PC-9 (cell line): ENCODE measurements at places on chromosomes 1 and 21.

DNA sequence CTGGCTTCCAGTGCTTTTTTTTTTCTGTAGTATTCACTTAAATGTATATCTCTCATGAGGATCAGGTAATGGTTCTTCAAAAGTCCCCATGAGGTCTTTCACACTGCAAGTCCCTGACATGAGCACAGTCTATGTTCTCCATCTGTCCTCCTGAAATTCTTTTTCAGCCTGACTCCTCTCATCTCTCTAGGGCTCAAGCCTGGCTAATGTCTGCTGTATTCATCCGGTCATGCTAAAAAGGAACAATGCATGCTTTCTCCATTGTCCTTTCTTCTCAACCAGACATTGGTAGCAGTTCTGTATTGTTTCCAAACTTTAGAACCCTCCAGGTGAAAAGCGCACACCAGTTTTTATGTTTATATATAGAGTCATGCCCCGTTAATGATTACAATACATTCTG, 368.3 kb upstream of the OLFM3 start:
- no peak for DNase-seq

DNA sequence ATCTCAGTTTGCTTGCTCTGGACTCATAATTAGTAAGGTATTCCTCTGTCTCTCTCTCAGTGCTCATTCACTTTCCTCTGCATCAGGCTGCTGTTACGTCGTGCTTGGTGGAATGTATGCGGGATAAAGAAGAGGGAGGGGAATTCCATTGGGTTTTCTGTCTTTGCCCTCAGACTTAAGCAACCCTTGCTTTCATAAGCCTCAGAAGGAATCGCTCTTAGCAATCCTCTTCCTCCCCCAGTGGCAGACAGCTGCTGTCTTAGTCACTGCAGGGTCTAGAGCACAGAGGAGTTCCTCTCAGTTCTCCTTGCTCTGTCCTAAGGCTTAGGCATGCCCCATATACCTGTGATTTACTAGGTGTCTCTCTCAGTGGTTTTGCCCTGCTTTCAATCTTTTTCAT, 19.1 kb upstream of the NTMT2 start:
- DNase-seq = no peak

- DNase-seq = no peak
These were observed 1.5 kb downstream of the SIM2 start for GRCh38 chr21:36700295-36700970.

DNA sequence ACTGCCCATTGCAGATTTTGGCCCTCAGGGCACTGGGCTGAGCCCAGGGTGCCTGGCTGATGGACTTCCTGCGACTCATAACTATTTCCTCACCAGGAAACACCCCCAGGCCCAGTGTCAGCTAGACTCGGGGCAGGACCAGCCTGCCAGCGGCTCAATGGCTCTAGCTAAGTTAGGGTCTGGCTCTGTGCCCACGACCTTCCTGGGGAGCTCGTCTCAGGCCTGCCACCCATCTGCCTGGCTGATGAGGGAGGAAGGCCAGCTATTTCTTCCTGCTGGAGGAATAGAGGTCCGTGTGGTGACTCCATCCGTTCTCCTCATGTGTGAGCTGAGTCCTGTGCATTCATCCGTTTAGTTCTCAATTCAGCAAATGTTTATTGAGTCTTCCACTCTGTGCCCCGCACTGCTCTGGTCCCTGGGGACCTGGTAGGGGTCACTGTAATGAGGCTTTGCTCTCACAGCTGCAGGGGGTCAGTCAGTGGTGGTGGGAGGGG, 44.5 kb downstream of the KIRREL1 start:
- peak; percentile 73 for DNase-seq

GRCh38 chr1:230713915-230714764, at the start of gene AGT:
Gene AGT (minus strand): TSS chr1:230714122. CDS start chr1:230710823, 3,299 bp downstream.
- peak; percentile 50 for DNase-seq

DNA sequence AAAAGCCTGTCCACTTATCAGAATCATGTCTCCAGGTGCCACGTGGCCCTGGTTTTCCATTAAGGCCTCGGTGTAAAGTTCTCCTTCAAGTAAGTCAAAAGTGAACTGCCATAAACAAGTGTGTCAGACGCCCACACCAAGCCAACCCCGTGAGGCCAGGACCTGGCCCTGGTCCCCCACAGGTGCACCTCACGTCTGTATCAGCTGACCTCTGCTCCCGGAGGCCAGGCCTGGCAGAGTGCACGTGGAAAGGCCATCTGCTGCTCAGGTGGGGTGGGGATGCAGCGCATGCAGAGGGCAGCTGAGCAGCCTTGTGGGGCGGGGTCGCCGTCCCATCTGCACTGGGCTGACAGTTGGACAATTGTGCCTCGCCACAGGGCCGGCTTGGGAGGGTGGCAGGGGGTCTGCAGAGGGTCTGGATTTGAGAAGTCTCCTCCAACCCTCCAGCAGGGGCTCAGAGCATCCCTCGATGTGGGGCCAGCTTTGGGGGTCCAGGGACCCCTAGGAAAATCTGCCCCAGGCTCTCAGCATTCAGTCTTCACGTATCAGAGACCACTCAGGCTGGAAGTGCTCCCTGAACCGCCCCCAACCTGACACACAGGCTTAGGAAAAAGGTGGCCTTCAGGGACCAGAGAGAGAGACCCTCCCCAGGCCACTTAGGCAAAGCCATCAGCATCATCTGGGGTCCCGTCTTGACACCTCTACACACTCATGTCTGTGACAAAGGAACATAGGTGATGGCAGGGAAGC, 3.0 kb downstream of the SLC19A1 start:
- no peak for DNase-seq

- no peak for DNase-seq
These were observed 468.2 kb upstream of the VAMP3 start for GRCh38 chr1:7302873-7303272.

- DNase-seq = no peak
These were observed 35.1 kb upstream of the DISC1 start for GRCh38 chr1:231591466-231591865.

GRCh38 chr1:204471687-204472086, 22.9 kb downstream of the PIK3C2B start:
- no peak for DNase-seq

DNA sequence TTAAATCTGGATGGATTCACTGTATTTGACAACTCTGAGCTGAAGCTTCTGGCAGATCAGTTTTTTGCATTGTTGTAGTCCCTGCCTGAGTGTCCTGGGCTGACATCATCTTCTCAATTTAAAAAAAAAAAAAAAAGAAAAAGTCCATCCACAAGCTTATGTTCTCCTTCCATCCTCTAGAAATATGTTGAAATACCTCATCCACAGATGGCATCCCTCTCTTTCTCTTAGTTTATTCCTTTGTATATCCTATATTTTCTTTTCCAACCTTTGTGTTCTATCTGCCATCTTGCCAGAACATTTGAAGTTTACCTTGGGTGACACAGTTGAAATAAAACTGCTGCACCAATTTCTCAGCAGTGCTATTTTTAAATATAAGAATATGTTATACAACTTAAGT, 184.4 kb upstream of the PKN2 start:
- DNase-seq = no peak

GRCh38 chr1:169594391-169594790, 8.1 kb upstream of the F5 start:
- no peak for DNase-seq

- DNase-seq = no peak
These were observed 3.0 kb upstream of the C1orf159 start for GRCh38 chr1:1118876-1119220.

GRCh38 chr1:53442299-53442698, 16.9 kb upstream of the DMRTB1 start:
- DNase-seq = no peak

GRCh38 chr1:202967684-202968281, 726 bp upstream of the CYB5R1 start:
- DNase-seq = no peak

- peak; percentile 62 for DNase-seq
These were observed 775 bp upstream of the TMEM63A start for GRCh38 chr1:225882694-225883615.

- no peak for DNase-seq
These were observed 843 bp downstream of the DIP2A start for GRCh38 chr21:46459356-46460112.

- DNase-seq = no peak
These were observed 591.8 kb downstream of the ADGRL2 start for GRCh38 chr1:82392513-82392912.

GRCh38 chr1:36913484-36914060, 120.7 kb downstream of the GRIK3 start:
- DNase-seq = no peak

GRCh38 chr1:113861641-113862040, 9.9 kb downstream of the PTPN22 start:
- DNase-seq = no peak

- no peak for DNase-seq
These were observed 3.3 kb downstream of the GBP4 start for GRCh38 chr1:89195476-89195875.

GRCh38 chr1:156814571-156815260, 1.9 kb downstream of the SH2D2A start:
- no peak for DNase-seq

GRCh38 chr1:51946300-51946699, 44.2 kb downstream of the RAB3B start:
- DNase-seq = no peak

DNA sequence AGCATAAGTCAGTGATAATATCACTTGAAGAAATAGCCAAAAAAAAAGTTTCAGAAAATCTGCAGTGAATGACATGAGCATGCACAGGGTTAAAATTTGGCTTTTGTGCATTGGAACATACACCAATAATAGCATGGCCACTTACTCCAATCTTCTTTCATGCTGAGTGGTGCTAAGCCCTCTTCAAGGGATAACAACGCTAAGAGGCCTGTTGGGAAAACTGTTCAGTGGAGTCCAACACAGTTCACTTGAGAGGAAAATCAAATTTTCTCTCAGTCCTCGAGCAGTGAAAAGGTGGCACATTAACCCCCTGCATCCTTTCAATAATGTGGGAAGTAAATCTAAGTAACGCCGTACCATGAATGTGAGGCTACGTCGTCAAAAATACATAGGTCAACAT, 264.7 kb downstream of the SPATA17 start:
- no peak for DNase-seq

- DNase-seq = no peak
These were observed 24.2 kb upstream of the FHAD1 start for GRCh38 chr1:15222653-15223303.

GRCh38 chr1:113322439-113322838, 67.9 kb upstream of the MAGI3 start:
- DNase-seq = no peak

GRCh38 chr1:33610391-33610790, 137.9 kb downstream of the ZSCAN20 start:
- no peak for DNase-seq

GRCh38 chr1:3479511-3480368, 25.3 kb downstream of the ARHGEF16 start:
- DNase-seq = no peak

DNA sequence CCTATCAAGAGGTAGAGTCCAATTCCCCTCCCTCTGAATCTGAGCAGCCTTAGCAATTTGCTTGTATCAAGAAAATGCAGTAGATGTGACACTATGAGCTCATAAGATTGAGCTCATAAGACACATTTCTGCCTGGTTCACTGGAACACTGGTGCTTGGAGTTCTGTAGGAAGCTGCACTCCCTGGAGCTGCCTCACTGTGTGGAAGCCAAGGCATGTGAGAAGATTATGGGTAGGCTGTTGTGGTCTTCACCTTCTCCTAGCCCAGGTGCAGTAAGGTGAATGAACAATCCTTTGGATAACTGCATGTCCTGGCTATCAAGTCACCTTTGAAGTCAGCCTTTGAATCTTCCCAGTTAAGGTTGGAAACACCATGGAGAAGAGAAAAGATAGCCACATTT, 67.3 kb downstream of the PLPPR5 start:
- DNase-seq = no peak

DNA sequence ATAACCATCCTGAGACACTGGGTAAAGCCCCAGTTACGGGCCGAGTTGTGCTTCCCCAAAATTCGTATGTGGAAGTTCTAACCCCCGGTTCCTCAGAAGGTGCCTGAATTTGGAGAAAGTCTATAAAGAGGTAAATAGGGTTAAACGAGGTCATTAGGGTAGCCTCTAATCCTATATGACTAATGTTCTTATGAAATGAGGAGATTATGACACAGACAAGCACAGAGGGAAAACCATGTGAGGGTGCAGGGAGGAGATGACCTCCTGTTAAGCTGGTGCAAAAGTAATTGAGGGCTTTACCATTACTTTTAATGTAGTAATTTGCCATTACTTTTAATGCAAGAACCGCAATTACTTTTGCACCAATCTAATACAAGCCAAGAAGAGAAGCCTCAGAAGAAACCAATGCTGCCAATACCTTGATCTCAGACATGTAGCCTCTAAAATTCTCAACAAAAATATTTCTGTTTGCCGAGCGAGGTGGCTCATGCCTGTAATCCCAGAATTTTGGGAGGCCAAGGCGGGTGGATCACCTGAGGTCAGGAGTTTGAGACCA, 260.8 kb downstream of the GPATCH2 start:
- no peak for DNase-seq

DNA sequence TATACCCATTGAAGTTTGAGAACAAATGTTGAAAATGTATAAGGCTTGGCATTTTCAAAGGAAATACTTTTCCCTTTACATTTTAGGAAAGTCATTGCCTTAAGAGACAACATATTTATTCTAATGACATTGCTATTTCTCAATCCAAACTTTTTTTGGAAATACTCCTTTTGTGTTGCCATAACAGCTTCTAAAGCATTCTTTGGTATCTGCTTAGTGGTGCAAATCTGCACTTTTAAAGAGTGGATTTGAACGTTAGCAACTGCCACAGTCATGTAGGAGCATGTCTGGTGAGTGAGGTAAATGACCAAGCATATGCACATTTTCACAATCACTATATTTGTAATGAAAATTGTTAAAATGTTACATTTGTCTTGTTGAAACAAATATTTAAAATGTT, 124.4 kb upstream of the GORAB start:
- no peak for DNase-seq
